Activated CD8-positive, alpha-beta T cell treated with anti-CD3 and anti-CD28 coated beads for 36 hours (primary cell): ENCODE measurements at places on chromosomes 6 and 20. TPM values are rescaled to one million over a fixed set of nuclear protein-coding genes. Genes with fewer than 3 reads are reported as not detected.
A peak's percentile ranks its signal among the peaks of the same experiment; 100 is the strongest.

HSPA1L gene
- total RNA-seq: 1.7 TPM

GRCh38 chr6:119145111-119145510 lies 66.6 kb upstream of the FAM184A start:
- H3K4me3 ChIP-seq: no peak overlapping the region
- no peak for DNase-seq
- H3K27me3 ChIP-seq: peaks cover 2% of the 10 kb centered on the region
- no peaks in the 10 kb centered on the region for H3K36me3 ChIP-seq

GRCh38 chr6:157396026-157396425 lies 15.0 kb downstream of the ZDHHC14 start:
- DNase-seq: no peak
- H3K4me3 ChIP-seq: no peak overlapping the region
- H3K36me3 ChIP-seq: peaks cover 9% of the 10 kb centered on the region

DNA sequence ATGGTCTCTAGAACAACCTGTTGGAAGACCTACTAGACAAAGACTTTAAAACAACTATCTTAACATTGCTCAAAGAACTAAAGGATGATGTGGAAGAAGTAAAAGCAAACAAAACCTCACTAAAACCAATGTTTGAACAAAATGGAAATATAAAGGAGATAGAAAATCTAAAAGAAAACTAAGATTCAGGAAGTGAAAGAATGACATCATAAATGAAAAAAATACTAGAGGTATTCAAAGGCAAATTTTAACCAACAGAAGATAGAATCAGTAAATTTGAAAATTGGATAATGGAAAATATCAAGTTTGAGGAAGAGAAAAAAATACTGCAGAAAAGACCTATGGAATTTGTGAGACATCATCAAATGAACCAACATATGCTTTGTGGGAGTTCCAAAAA lies 914.1 kb upstream of the GJE1 start:
- no peak overlapping the region for H3K27ac ChIP-seq
- H3K27me3 ChIP-seq: no peaks in the 10 kb centered on the region
- DNase-seq: no peak

DNA sequence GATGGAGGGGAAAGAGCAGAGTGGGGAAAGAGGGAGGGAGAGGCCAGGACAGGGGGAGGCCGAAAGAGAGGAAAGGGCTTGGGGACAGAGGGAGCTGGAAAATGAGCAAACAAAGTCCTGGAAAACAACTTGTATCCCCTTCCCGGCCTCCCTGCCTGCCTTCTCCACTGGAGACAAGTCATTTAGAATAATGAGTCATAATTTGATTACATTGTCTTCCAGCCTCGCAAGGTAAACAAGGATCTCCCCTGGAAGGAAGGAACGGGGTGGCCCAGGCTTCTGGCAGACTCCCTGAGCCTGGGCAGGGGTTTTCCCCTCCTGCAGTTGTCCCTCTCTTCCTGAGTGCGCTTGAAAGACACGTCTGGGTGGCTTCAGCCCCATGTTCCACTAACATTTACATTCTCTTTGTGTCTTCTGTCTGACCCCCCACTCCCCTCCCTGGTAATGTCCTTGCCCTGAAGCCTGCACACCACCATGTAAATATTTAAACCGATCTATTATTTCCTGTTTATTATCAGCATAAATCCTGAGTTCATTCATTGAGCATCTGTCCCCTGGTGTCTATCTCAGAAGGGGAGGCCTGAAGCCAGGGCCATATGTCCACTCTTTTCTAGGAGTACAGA lies 12.1 kb upstream of the MRPS18A start:
- peaks cover 26% of the 10 kb centered on the region for H3K27me3 ChIP-seq
- H3K36me3 ChIP-seq: no peaks in the 10 kb centered on the region
- no peaks in the 10 kb centered on the region for H3K4me1 ChIP-seq
- H3K27ac ChIP-seq: no peak overlapping the region
- H3K4me3 ChIP-seq: no peak overlapping the region

DNA sequence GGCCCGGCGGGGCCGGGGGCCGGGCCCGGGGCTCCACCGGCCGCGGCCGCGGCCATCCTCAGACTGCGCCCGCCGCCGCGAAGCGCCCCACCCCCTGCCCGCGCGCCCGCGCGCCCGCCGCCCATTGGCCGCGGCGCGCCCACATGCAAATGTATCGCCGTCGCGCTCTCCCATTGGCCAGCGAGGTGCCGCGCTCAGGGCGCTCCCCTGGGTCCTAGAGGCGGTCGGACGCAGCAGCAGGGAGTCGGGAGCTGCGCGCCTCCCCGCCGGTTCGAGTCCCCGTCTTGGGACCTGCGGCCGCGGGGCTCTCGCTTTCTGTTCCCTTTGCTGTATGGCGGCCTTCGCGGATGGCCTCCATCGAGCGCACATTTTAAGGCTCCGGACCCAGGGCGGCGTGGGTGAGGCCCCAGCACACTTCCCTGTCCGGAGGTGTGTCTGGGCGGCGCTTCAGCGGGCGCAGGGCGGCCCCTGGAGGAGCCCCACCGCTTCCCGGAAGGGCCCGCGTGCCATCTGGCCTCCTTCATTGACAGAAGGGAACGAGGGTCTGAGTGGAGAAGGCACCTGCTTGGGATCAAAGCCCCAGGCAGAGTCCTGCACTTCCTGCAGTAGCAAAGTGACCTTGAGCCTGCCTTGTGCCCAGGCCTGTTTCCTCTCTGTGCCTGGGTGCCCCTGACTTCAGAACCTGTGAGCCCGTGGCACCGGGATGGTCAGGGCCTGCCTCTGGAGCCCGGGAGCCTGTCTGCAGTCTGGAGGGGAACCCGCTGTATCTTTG lies at the start of gene CABLES2:
Gene CABLES2 (minus strand): TSS at position 65 of the 772 bp plus-strand sequence. CDS start 9 bp downstream, at position 56.
- H3K4me3 ChIP-seq: peak within 1 kb of the TSS; percentile 75
- H3K27ac ChIP-seq: peak within 1 kb of the TSS; percentile 86
- no peaks in the 10 kb centered on the region for H3K36me3 ChIP-seq
- peaks cover 19% of the 10 kb centered on the region for H3K4me1 ChIP-seq
- no peaks in the 10 kb centered on the region for H3K27me3 ChIP-seq

DNA sequence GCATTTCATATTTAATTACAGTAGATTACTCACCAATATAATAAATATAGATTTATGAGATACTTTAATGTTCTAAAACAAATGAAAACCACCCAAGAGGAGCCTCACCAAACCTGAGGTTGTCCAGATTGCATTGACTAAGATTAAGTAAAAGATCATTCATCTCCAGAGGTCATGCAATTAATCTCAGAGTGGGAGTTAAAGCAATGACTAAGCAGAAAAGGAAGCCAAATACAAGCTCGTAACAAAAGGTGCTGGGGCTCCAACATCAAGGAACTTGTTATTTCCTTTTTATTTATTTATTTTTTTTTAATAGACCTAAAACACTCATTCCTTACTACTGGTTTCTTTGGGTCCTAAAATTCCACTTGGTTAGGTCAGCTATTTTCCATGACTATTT lies 57.7 kb downstream of the RSPO3 start:
- H3K27me3 ChIP-seq: peaks cover 9% of the 10 kb centered on the region
- no peak for DNase-seq
- H3K27ac ChIP-seq: no peak overlapping the region
- no peaks in the 10 kb centered on the region for H3K36me3 ChIP-seq
- H3K4me1 ChIP-seq: no peaks in the 10 kb centered on the region

DNA sequence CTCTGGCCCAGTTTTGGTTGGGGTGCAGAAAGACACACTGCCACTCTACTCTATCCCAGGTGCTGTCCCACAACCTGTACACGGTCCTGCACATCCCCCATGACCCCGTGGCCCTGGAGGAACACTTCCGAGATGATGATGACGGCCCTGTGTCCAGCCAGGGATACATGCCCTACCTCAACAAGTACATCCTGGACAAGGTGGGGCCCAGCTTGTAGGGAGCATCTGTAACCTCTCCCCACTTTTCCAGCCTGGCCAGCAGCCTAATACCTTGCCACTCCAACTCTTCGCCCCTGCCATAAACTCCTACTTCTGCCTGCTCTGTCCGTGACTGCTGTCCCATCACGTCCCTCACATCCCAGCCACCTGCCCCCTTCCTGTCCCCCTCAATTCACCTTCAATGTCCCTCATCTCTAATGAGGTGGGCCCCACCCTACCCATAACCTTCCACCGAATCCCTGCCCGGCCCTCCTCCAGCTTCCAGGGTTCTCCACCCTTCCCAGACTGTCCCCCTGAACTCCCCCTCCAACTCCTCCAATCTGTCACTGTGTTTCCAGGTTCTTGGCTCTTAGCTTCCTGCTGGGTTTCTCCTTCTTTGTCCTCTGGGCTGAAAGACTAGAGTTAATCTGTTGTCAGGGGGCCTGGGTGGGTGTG lies 12.1 kb downstream of the DEF6 start:
- H3K27ac ChIP-seq: peak overlapping the region; percentile 96
- no peak for DNase-seq
- peak overlapping the region; percentile 50 for H3K4me3 ChIP-seq

DNA sequence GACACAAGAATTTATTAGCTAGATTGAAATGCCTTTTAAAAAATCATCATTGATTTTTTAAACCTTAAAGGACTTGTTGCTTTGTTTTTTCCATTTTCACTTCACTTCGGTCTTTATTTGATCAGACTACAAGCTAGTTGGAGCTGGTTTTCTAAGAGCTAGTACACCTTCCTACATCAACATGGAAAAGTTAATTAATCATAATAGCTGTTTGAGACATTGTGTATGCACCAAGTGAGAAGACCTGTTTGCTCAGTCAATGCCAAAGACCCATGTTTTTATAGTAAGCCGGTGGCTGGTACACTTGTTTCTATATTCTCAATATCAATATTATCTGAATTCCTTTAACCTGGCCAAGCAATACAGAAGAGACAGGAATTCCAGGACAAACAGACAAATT lies 310.2 kb upstream of the SGK1 start:
- H3K36me3 ChIP-seq: no peaks in the 10 kb centered on the region
- no peak overlapping the region for H3K4me3 ChIP-seq
- H3K27ac ChIP-seq: no peak overlapping the region
- peaks cover 7% of the 10 kb centered on the region for H3K4me1 ChIP-seq
- DNase-seq: no peak
- H3K27me3 ChIP-seq: no peaks in the 10 kb centered on the region

GRCh38 chr6:134413241-134413643 lies 95.3 kb upstream of the SGK1 start:
- H3K27me3 ChIP-seq: no peaks in the 10 kb centered on the region
- H3K4me1 ChIP-seq: peaks cover 8% of the 10 kb centered on the region
- H3K36me3 ChIP-seq: no peaks in the 10 kb centered on the region
- H3K27ac ChIP-seq: no peak overlapping the region
- no peak overlapping the region for H3K4me3 ChIP-seq
- no peak for DNase-seq
